ENCODE measurements at places on chromosomes 6 and 20.

DNA sequence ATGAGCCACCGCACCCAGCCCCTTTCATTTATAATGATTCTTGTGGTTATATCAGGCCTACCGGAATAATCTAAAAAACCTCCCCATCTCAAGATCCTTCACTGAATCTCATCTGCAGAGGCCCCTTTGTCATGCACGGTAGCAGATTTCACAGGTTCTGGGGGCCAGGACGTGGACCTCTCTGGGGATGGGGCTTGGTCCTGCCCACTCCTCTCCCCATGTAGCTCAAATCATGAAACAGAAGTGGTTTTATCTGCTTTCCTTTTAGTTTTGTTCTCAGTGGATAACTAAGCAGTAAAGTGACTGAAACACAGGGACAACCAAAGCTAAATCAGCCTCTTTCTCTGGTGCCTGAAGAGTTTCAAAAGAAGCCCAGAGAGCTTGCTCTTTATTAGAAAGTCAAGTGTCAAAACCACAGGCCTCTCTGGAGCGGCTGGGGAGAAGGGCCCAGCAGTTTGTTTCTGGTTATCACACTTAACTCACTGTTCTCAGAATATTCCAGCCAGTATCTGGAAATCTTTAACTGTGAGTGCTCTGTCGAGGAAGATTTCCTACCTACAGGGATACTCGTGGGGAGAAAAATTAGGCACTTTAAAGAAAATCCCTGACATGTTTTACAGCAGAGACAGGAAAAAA, 60.6 kb upstream of the FAM184A start:
- no peaks in the 10 kb centered on the region for H3K27me3 ChIP-seq
- no peak overlapping the region for H3K27ac ChIP-seq
- H3K4me1 ChIP-seq = no peaks in the 10 kb centered on the region
- DNase-seq = no peak
- no peak overlapping the region for H3K4me3 ChIP-seq
- no peaks in the 10 kb centered on the region for H3K36me3 ChIP-seq

- H3K36me3 ChIP-seq = no peaks in the 10 kb centered on the region
- DNase-seq = no peak
- no peaks in the 10 kb centered on the region for H3K4me1 ChIP-seq
Measured at GRCh38 chr20:11912013-11912658, 5.6 kb upstream of the BTBD3 start.

- H3K27me3 ChIP-seq = no peaks in the 10 kb centered on the region
- no peak overlapping the region for H3K27ac ChIP-seq
Measured at GRCh38 chr6:107877968-107878367, 53.9 kb upstream of the SCML4 start.

- H3K27me3 ChIP-seq = no peaks in the 10 kb centered on the region
- no peaks in the 10 kb centered on the region for H3K4me1 ChIP-seq
- H3K36me3 ChIP-seq = peaks cover 5% of the 10 kb centered on the region
- no peak overlapping the region for H3K27ac ChIP-seq
- H3K4me3 ChIP-seq = no peak overlapping the region
Measured at GRCh38 chr6:110769923-110770322, 45.3 kb downstream of the CDK19 start.

- DNase-seq = no peak
- no peaks in the 10 kb centered on the region for H3K27me3 ChIP-seq
- H3K27ac ChIP-seq = no peak overlapping the region
- H3K36me3 ChIP-seq = no peaks in the 10 kb centered on the region
Measured at GRCh38 chr6:140623498-140623897, 1249.0 kb upstream of the CITED2 start.
